ENCODE measurements at places on chromosomes 1 and 21. TPM values are rescaled to one million over a fixed set of nuclear protein-coding genes. Genes with fewer than 3 reads are reported as not detected.

RGS1 gene
- 0.42 TPM for total RNA-seq

GIPC2 gene
- 0.04 TPM for total RNA-seq

GSTM5 gene
- total RNA-seq, result not detected

NBPF20 gene
- total RNA-seq, result 1.4 TPM

VCAM1 gene
- total RNA-seq, result 0.13 TPM

RGS13 gene
- not detected for total RNA-seq

PPFIA4 gene
- 1.9 TPM for total RNA-seq

KCNN3 gene
- 0.04 TPM for total RNA-seq

AHDC1 gene
- 37.8 TPM for total RNA-seq

LMOD1 gene
- 0.54 TPM for total RNA-seq

PGLYRP3 gene
- total RNA-seq, result not detected

ECM1 gene
- total RNA-seq, result 30.1 TPM

COL11A1 gene
- total RNA-seq, result 0.07 TPM

SEMA4A gene
- 1.9 TPM for total RNA-seq

RUNX3 gene
- total RNA-seq, result 0.64 TPM

FCAMR gene
- total RNA-seq, result not detected

SH2D2A gene
- total RNA-seq, result 33.6 TPM

KIF17 gene
- total RNA-seq, result 0.11 TPM

INKA2 gene
- 1.4 TPM for total RNA-seq

GLMP gene
- 22.7 TPM for total RNA-seq

TDRD10 gene
- not detected for total RNA-seq

OR2M3 gene
- total RNA-seq, result not detected

SPTA1 gene
- total RNA-seq, result 45.9 TPM

CASQ2 gene
- total RNA-seq, result not detected

PRR9 gene
- total RNA-seq, result 0.20 TPM

AQP10 gene
- 4.9 TPM for total RNA-seq

HSPG2 gene
- total RNA-seq, result 160 TPM

CD53 gene
- 79.5 TPM for total RNA-seq

DUSP23 gene
- total RNA-seq, result 27.7 TPM

ZBTB8A gene
- 0.22 TPM for total RNA-seq

KRTAP21-2 gene
- not detected for total RNA-seq

KCTD3 gene
- 43.3 TPM for total RNA-seq

KRTAP19-1 gene
- total RNA-seq, result not detected

CELA2A gene
- 0.62 TPM for total RNA-seq

SPRR3 gene
- not detected for total RNA-seq

RAD54L gene
- total RNA-seq, result 67.0 TPM

DRAXIN gene
- not detected for total RNA-seq

TMOD4 gene
- total RNA-seq, result 1.2 TPM

FCGR1A gene
- not detected for total RNA-seq

ZFP69 gene
- total RNA-seq, result 4.7 TPM

CBR3 gene
- total RNA-seq, result not detected

IQGAP3 gene
- 16.6 TPM for total RNA-seq

LCE1D gene
- total RNA-seq, result not detected

ANGPTL3 gene
- not detected for total RNA-seq

USH2A gene
- not detected for total RNA-seq

BARHL2 gene
- 0.11 TPM for total RNA-seq

SPATC1L gene
- total RNA-seq, result 121 TPM

CELA2B gene
- 0.40 TPM for total RNA-seq

FHAD1 gene
- 1.3 TPM for total RNA-seq

MYBPH gene
- total RNA-seq, result not detected

NBPF10 gene
- total RNA-seq, result 0.72 TPM

ETV3L gene
- not detected for total RNA-seq

MIXL1 gene
- total RNA-seq, result not detected

POU3F1 gene
- not detected for total RNA-seq

Measured in K562 (cell line).